ENCODE measurements at places on chromosomes 5 and 9.
A peak's percentile ranks its signal among the peaks of the same experiment; 100 is the strongest.

DNA sequence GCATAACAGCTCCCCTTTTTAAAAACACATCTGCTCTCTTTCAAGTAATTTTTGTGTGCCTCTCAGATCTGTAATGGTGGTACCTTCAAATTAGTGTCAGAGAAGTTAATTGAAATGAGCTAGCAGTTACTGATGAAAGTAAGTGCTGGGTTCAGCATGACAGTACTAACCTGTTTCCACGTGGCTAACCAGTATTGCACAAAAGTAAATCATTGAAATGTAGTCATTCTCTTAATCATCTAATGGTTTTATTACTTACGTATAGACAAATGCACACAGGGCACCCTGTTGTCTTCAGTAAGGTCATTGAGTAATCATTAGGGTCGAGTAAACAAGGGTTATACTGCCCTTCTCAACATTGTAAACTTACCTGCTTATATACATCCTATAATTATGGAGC lies 157.8 kb upstream of the PRR16 start:
- DNase-seq = no peak

GRCh38 chr5:149211566-149211965 lies 60.1 kb upstream of the AFAP1L1 start:
- peak; percentile 82 for DNase-seq

- no peak for DNase-seq
These were observed 75.0 kb downstream of the PTPDC1 start for GRCh38 chr9:94159069-94159939.

DNA sequence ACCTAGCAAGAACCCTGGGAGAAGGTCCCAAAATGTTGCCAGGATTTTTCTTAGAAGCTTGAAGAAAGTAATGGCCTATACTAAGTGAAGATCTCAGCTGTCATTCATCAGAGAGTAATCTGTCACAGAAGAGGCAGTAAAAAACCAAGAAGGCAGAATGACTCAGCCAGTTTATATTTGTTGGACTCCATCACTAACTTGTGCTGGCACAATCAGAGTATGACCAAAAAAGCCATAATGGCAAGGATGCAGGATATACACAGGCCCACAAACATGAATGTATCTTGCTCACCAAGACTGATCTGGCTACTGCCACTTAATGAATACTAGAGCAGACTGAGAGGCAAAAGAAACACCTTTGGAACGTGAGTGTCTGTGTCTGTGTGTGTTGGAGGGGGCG lies 104.0 kb upstream of the POU5F2 start:
- DNase-seq = no peak

- no peak for DNase-seq
These were observed 174.7 kb downstream of the GAS1 start for GRCh38 chr9:86772635-86772993.

DNA sequence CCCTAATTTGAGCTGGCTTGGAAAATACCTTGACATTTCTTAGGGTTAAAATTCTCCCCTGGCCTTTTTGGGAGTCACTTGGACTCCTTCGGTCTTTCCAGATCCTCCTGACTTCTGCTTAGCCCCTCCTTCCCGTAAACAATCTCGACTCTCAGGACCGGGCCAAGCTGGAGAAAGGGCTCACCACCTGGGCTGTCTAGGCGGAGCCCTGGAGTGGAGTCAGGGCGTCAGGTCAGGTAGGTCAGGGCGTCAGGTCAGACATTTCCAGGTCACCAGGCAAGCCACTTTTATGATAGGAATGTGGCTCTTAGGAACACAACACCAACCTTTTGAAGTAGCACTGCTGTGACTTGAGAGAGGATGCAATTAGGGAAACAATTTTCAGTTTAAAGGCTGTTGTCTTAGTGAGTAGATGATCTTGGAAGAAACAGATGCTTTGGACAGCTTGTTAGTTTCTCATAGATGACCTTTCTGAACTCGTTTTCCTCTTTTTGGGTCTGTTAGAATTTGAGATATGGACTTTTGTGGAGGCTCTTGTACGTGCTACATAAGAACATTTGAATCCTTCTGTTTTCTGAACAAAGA lies 12.8 kb downstream of the OSTF1 start:
- no peak for DNase-seq

- no peak for DNase-seq
These were observed 126.6 kb downstream of the SLC24A2 start for GRCh38 chr9:19662213-19662612.

- DNase-seq = no peak
These were observed 120.7 kb upstream of the PCA3 start for GRCh38 chr9:76643399-76644117.

GRCh38 chr9:4287386-4287785 lies 12.5 kb downstream of the GLIS3 start:
- DNase-seq = no peak

- DNase-seq = peak; percentile 33
These were observed 5.9 kb downstream of the FKBP15 start for GRCh38 chr9:113215132-113215531.

DNA sequence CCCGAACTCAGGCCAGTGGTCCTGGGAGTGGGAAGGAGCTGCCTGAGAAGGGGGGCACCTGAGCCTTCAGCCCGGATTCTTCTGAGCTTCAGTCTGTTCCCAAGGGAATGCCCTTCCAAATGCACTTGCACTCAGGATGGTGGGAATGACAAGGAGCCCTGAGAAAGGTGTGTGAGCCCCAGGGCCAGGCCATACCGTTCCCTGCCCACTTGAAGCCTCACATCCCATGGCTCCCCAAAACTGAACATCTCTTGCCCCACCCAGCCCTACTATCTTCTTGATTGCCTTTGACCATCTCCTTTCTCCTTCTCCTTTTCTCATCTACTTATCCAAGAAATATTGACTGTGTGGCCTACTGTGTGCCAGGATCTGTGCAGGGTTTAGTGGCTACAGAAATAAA lies 84.4 kb upstream of the HSPA9 start:
- DNase-seq = no peak

DNA sequence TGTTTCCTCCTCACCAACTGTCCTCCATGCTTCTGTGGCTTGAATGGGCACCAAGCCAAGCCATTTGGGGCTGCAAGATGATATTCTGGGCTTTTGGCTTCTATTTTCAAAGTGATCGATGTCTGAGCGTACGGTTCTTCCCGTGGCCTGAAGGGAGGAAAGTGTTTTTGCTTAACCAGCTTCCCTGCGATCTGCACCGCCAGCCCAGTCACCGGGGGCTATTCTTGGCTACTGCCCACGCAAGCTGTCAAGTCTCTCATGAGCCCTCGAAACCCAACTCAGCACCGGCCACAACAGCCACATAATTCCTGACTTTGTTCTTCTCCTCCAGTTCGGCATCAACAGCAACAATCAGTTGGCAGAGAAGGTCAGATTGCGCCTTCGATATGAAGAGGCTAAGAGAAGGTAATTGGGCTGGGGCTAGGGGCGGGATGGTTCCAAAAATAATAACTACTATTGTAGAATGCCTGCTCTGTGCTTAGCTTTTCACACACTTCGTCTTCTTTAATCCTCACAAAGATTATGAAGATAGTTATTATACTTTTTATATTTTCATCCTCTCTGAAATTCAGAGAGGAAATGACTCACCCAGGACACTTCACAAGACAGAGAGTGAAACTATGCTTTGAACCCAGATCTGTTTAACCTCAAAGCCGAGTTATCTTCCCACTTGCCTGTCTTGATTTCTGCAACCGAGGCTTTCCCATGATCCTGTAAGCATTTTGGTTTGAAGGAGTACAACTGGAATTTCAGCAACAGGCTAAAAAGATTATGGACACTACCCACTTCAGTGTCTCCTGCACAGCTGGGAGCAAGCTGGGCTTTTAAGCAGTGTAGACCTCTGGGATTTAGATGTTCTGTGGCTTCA lies 76.4 kb upstream of the RARS1 start:
- peak; percentile 19 for DNase-seq

DNA sequence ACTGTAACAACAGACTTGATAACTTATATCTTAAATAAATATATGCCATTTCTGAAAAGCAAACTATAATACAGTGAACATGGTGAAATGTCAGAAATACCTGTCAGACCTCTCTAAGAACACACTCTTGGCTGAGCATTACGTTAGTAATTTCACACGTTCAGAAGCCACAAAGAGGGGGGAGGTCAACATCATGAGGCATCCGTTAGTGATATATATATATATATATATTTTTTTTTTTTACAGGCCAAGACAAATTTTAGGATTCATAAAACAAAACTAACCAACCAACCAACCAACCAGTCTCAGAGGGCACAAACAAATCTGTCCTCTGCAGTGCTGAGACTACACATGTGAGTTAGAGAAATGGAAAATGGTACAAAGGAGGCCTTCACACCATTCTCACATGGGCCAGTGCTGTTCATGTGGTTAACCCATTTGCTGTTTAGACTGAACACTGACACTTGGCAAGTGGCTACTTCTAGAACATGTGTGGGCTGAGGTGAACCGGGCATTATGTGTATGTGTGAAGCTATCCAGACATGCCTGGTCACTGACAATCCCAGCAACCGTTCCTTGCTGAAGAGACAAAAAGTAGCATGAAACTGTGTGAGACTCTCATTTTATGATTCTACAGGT lies 54.5 kb downstream of the ELL2 start:
- no peak for DNase-seq

- DNase-seq = no peak
These were observed 65.0 kb downstream of the IRX2 start for GRCh38 chr5:2686321-2687124.

GRCh38 chr5:148202531-148203203 lies at the start of gene SPINK6:
TSS of gene SPINK6 (plus strand) at chr5:148203042. CDS start at chr5:148203097, 55 bp downstream.
- no peak for DNase-seq

DNA sequence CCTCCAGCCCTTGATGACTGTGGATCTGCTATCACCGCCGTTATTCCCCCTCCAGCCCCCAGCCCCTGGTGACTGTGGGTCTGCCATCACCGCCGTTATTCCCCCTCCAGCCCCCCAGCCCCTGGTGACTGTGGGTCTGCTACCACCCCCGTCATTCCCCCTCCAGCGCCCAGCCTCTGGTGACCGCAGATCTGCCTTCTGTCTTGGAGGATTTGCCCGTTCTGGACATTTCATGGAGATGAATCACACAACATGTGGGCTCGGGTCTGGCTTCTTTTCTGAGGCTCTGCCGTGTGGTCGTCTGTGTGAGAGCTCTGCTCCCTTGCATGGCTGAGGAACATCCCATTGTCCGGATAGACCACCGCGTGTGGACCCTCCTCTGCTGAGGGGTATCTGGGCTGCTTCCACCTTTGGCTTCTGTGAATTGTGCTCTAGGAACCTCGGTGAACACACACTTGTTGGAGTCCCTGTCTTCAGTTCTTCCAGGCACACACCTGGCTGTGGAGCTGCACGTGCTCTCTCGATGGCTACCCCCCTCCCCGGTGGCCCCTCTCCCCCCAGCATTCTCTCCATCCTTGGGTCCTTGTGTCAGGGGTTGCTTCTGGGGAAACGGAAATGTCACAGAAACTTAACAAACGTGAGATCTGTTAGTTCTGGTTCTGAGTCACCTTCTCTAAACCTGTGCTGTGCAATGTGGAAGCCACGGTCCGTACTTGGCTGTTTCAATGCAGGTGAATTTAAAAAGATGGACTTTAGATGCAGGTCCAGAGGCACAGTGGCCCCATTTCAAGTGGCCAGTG lies 105.3 kb upstream of the COL5A1 start:
- peak; percentile 61 for DNase-seq

DNA sequence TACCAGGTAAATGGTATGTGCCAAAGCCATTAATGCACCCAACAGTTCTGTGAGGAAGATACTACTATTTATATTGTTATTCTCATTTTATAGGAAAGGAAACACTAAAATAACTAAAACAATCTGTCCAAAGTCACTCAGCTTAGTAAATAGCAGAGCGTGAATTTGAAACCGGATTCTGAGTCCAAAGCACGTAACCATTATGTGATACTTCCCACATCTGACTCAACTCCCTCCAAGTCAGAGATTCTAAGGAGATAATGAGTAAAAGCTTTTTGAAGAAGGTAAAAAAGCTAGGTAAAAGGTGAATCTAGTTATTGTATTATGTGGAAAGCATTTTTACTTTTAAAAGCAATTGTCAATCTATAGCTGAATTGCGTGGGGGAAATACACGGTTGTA lies 208.9 kb downstream of the PBX3 start:
- DNase-seq = no peak

DNA sequence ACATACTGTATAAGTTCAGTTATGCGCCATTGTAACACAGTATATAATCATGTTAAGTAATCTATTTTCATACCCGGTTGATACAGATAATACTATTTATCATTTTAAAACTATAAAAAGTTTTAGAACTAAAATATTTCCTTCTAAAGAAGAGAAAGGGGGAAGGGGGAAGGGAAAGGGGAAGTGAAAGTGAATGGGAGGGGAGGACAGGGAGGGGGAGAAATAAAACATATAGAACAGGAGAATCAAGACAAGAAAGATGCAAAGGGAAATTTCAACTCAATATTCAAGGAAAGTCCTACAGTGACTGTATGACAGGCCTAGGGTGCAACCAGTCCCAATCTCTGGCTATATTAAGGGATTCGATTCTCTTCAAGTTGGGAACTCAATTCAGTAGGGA lies 1278.8 kb downstream of the MAT2B start:
- DNase-seq = no peak

GRCh38 chr5:34484216-34484920 lies 171.8 kb upstream of the RAI14 start:
- DNase-seq = no peak

DNA sequence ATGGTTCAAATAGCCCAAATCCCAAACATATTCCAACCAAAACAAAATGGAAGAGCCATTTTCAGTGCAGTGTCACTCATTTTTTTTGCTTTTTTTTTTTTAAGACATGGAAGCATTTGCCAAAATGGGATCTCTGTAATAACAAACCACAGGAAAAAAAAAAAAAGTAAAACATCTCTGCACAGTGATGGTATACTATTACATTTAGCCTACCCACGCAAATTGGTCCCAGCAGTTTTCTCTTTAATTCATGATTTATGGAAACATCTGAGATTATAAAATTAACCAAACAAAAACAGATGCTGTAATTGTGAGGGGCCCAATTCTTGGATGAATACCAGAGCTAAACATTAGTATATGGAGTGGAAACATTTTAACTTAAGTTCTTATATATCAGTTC lies 566.6 kb downstream of the ZNF608 start:
- peak; percentile 51 for DNase-seq

DNA sequence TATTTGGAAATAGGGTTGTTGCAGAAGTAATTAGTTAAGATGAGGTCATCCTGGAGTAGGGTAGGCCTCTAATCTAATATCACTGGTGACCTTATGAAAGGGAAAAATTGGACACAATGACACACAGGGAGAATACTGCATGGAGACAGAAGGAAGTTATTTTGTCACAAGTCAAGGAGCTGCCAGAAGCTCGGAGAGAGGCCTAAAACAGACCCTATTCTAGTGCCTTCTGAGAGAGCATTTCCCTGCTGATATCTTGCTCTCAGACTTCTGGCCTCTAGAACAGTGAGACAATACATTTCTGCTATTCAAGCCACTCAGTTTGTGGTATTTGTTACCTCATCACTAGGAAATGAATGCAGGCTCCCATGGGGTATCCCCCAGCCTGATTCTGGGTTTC lies 332.9 kb downstream of the CSNK1G3 start:
- DNase-seq = peak; percentile 10

DNA sequence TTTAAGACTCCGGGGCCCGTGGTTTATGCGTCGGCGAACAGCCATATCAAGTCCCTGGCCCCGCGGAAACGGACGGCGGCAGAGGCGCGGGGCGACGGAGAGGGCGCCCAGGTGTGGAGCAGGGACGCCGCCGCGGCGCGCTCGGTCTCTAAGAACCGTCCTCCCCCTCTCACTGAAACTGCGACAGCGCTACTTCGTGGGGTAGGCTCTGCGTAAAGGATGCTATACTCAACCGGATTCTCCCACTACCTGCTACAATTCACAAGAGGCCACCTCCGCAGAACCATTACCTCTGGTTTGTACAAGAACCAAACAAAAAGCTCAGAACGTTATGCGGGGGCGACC lies 404 bp downstream of the MRNIP start:
- no peak for DNase-seq
